Kidney tubule cell (primary cell): ENCODE measurements at places on chromosomes 1 and 21.

DNA sequence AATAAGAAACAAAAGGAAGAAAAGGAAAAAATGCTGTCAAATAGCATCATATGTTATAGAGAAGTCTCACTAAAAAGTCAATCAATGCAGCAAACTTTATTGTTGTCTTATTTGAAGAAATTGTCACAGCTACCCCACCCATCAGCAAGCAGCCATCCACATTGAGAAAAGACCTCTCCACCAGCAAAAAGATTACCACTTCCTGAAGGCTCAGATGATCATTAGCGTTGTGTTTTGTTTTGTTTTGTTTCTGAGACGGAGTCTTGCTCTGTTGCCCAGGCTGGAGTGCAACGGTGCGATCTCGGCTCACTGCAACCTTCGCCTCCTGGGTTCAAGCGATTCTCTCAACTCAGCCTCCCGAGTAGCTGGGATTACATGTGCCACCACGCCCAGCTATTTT, 29.0 kb downstream of the ATP2B4 start:
- no peak for DNase-seq

DNA sequence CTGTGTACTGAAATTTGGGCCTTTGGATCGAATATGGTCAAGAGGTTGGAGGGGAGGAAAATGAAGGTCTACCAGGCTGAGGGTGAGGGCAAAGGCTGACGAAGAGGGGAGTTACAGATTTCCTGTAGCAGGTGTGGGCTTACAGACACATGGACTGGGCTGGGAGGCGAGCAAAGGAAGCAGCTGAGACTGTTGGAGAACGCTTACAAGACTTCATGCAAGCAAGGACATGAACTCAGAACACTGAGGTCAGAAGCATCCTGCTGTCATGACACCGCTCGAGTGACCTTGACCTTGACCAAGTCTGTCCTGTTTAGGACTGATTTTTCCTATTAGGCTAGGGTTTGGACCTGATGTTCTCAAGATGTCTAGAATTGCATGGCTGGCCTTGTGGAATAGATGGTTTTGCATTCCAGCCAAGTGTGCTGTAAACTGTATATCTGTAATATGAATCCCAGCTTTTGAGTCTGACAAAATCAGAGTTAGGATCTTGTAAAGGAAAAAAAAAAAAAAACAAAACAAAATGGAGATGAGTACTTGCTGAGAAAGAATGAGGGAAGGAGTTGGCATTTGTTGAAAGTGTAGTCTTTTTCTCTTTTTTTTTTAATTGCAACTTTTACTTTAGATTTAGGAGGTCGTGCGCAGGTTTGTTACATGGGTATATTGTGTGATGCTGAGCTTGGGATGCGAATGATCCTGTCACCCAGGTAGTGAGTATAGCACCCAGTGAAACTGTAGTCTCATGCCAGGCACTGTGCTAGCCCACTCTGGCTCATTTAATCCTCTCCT, 5.8 kb downstream of the ELF3 start:
- peak; percentile 23 for DNase-seq

GRCh38 chr1:166479052-166479631, 312.3 kb upstream of the FAM78B start:
- DNase-seq = peak; percentile 40

DNA sequence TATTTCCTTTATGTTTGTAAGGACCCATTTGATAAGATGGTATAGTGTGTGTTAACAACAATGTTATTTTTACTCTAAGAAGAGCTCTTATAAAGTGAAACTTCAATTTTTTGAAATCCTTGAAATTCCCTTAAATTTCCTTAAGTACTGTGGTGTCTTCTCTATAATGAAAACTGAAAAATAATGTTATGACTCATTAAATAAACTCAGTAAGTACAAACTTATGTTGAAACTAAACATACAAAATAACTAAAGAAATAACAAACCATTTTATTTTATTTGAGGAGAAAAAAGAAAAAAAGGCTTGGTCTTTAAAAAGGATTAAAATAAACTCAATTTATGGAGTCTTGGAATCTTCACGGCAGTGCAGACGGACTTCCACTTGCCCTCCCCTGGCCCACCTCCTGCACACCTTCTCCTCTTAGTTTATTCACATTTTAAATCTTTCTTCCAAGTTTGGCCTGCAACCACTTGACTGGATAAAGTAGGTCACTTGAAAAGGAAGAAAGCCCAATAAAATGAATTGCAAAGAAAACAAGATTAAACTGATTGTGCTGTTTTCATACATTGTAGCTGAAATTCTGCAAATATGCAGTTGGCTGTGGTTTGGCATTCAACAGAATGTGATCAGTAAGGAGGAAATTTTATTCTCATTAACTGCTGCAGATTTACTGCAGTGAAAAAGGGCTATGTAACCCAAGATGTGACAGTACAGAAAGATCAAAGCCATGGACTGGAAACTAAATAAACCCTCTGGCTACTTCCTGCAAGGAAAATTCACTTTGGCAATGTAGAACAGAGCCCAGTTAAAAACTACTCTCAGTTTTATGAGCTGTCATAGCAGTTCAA, 48.5 kb upstream of the SCYL3 start:
- DNase-seq = no peak

GRCh38 chr1:216379441-216379840, 43.8 kb downstream of the USH2A start:
- no peak for DNase-seq

DNA sequence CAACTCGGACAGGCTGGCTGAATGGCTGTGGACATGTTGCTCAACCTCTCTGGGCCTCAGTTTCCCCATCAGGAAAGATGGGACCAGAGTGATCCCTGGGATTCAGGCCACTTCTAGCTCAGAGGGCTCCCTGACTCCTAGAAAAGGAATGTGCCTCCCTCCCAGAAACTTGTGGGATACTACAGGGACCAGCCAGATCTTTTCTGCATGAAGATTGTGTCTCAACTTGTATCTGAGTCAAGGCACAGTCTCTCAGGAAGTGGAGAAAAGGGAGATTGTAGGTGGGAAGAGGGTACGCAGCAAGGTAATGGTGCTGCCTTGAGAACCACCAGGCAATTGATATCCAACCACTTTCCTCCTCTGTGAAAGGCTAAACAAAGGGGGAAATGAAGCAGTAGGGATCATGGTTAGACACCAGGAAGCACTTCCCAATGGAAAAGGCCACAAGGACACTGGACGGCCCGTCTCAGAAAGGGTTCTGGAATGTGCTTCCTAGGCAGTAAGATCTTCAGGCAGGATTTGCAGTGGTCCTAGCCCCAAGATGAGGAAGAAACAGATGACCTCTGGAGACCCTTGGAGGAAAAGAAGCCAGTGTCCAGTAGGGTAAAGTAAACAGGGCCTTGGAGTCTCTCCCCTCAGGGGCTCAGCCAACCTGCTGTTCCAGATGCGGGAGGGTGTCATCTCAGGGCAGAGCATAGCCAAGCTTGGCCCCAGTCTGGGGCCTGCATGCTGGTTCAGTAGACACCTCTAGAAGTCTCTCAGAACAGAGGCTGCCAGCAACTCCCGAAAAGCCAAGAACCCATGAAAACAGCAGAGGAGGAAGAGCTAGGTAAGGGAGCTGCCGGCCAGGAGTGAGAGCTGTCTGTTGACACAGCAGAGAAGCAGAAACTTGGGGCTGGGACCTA, 16.8 kb downstream of the IFFO2 start:
- peak; percentile 38 for DNase-seq
